ENCODE measurements at places on chromosomes 7 and 10. TPM values are rescaled to one million over a fixed set of nuclear protein-coding genes. Genes with fewer than 3 reads are reported as not detected.
A peak's percentile ranks its signal among the peaks of the same experiment; 100 is the strongest.

The TSPAN15 gene
- 44.6 TPM for total RNA-seq

The FAM221A gene
- 2.0 TPM for total RNA-seq

- DNase-seq = no peak
Measured at GRCh38 chr7:1421020-1421790, 38.1 kb downstream of the MICALL2 start.

GRCh38 chr7:519484-520390, at the start of gene PDGFA:
PDGFA (minus strand) TSS chr7:519846; CDS start chr7:519001, 845 bp downstream.
- DNase-seq = no peak

DNA sequence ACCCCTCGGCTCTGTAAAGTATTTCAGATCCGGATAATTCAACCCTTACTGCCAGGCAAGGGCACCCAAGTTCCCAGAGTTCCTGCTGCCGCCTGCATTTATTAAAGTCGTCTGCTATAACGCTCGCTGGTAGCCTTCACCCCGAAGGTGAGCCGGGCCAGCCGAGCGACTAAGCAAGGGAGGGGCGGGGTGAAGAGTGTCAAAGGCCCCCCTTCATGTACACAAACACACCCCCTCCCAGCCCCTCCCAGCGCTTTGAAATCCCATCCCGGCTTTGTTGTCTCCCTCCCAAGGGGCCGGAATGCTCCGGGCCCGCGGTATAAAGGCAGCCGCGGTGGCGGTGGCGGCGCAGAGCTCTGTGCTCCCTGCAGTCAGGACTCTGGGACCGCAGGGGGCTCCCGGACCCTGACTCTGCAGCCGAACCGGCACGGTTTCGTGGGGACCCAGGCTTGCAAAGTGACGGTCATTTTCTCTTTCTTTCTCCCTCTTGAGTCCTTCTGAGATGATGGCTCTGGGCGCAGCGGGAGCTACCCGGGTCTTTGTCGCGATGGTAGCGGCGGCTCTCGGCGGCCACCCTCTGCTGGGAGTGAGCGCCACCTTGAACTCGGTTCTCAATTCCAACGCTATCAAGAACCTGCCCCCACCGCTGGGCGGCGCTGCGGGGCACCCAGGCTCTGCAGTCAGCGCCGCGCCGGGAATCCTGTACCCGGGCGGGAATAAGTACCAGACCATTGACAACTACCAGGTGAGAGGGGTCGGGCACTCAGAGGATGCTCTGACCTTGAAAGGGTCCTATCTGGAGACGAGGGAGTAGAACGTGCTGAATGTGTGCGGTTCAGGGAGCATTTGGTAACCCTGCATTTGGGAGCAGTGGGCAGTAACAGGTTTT, at the start of gene DKK1:
DKK1 (plus strand) TSS at position 349 of the 889 bp plus-strand sequence; CDS start at position 503, 154 bp downstream.
- DNase-seq = peak; percentile 84

DNA sequence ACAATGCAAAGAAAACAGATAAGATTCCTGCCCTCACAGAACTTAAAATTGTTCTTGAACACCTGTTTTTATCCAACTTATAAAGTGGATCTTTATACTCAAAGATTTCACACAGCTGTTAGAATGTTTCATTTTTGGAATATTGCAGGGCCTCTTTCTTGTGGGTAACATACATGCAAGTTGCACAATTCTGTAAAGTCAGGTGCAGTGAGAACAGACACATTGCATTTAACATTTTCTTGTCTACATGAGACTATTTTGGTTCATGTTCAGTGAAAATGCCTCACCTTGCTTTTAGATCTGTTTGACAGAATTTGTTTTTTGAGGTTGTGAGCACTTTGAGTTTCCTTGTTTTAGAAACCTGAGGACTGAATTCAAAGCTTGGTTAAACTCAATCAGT, 707.8 kb downstream of the SUGCT start:
- DNase-seq = no peak

The IL6 gene
- total RNA-seq = 2.4 TPM

GRCh38 chr7:93574646-93575554, at the start of gene CALCR:
CALCR (minus strand) TSS chr7:93574724; CDS start chr7:93486981, 87,743 bp downstream.
- no peak for DNase-seq

Measured in posterior vena cava (tissue), 2 donors.